IPS-NIHi11 (cell line): ENCODE measurements at places on chromosomes 1 and 21.

GRCh38 chr1:54361342-54361741 is 44.9 kb downstream of the SSBP3 start:
- no peak for DNase-seq

DNA sequence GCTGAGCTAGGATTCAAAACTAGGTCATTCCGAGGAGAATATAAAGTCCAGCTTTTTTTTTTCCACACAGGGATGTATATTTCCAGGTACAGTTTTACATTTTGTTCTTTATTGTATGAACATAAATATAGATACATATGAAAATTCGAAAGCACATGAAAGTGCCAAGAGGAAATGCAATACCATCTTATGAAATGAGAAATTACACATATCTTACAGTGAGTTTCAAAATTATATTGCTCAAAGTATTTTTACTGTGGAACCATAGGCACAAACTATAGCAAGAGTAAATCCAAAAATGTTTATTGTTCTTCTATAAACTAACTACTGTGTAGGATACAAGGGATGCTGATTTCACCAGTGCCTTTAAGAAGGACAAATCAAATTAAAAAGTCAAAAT is 39.0 kb downstream of the PTPRC start:
- no peak for DNase-seq

- no peak for DNase-seq
These were observed 30.7 kb downstream of the ZBTB17 start for GRCh38 chr1:15945011-15945831.

DNA sequence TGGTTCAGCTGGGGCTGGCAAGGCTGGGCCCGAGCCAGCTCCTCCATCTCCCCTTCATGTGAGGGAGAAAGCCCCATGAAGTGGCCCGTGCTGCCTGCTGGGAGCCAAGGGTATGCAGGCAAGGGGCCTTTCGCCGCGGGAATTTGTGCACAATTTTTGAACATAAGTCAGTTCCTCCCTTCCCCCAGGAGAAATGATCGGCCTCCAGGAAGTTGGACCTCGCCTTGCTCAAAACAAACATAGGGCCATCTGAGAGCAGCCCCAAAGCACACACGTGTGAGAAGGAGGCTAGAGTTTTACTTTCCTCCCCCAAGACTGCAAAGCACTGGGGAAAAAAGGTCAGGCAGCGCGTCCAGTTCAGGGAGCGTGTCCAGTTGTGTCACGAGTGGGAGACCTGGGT is 64.7 kb downstream of the PRDM16 start:
- DNase-seq = no peak

DNA sequence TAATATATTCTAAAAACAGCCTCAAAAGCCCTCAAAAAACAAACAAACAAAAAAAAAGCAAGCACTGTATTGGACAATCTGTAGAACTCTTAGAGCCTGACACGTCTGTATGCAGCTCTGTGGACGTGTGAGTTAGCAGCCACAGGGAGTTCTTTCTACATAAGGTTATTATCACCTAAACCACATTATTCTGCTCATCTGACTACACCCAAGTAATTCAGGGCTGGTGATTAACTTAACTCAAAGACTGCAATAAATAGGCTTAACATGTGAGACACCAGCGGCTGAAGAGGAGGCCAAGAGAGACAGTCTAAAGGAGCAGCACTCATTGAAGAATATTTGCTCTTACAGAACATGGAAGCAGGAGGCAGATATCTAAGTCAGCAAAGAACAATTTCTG is 316.0 kb downstream of the VAV3 start:
- no peak for DNase-seq

GRCh38 chr1:54081306-54082270 is 28.2 kb downstream of the TCEANC2 start:
- peak; percentile 89 for DNase-seq

- no peak for DNase-seq
These were observed 721 bp downstream of the C1orf54 start for GRCh38 chr1:150273311-150273710.

GRCh38 chr1:230682274-230682673 is 31.6 kb downstream of the AGT start:
- no peak for DNase-seq

- DNase-seq = no peak
These were observed 123.6 kb downstream of the ELAVL4 start for GRCh38 chr1:50232336-50232735.

GRCh38 chr1:201741763-201742342 is 87.1 kb upstream of the IPO9 start:
- no peak for DNase-seq

DNA sequence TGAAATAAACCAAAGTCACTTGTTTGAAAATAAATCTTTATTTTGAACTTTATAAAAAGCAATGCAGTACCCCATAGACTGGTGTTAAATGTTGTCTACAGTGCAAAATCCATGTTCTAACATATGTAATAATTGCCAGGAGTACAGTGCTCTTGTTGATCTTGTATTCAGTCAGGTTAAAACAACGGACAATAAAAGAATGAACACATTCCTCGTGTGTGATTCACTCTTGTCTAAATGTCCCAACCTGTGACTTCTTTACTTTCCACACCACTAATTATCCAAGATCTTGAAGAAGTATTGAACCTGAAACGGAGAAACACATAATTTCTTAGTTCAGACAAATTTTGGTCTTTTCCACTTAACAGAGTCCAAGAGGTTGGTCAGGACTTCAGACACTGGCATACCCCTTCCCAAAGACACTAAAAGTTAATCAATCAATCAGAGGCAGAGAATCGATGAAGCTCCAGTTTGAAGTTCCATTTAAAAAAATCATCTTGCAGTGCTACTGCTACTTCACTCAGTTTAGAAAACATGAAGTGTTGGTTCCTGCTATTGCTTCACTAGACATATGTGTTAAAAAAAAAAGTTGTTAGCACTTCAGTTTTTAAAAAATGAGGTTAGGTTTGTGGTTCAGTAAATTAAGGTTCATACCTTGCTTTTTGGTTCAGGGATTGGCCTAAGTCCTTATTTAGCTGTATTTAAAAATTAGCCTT is 26.2 kb downstream of the ATP1B1 start:
- no peak for DNase-seq

GRCh38 chr1:228351850-228352249 is 54.8 kb downstream of the TRIM11 start:
- DNase-seq = no peak

DNA sequence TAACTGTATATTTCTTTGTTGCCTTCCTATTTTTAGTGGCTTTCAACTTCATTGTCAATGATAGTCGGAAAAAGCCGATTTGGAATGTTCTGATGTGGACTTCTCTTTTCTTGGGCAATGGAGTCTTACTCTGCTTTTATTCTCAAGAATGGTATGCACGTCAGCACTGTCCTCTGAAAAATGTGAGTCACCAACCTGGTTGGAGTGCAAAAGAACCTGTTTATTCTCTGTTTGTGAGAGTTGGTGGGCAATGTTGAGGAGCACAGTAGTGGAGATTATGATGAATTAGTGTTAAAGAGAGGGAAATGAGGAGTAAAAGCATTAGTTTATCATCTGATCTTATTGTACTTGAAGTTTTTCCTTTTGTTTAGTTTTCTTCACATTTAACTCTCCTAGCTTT is 14.5 kb upstream of the AXDND1 start:
- no peak for DNase-seq

DNA sequence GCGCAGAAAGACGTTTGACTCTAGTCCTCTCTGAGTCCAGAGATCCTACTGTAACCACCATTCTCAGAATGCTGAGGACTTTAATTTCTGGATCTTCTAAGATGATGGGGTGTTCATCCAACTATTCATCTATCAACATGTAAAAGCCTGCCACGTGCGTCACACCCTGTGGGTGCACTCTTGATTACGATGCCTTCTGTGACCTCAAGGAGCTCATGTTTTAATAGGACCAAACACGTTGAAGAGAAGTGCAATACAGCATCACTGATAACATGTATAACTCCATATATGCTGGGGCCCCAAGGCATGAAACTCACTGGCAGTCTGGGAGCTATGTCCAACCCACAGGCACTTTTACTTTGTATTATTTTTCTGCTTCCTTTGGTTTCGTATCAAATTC is 19.0 kb downstream of the KIAA0040 start:
- DNase-seq = no peak

DNA sequence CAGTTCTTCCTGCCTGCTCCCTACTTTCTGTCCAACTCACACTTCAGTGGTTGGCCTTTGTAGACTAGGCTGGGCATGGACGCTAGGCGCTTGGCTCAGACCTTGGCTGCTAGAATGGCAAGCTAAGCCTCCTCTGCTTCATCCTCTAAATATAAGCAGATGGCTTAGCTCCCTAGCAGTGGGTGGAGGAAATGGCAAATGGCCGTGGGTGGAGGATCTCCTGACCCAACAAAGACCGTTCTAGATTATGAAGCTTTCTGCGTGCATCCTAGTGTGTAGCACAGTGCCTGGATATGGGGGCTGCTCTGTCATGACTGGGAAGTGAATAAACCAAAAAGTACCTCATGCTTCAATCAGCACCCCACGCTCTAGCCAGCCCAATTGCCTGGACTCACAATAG is 10.4 kb upstream of the ETV3L start:
- DNase-seq = no peak

GRCh38 chr1:83978056-83978455 is 20.9 kb downstream of the TTLL7 start:
- DNase-seq = no peak

DNA sequence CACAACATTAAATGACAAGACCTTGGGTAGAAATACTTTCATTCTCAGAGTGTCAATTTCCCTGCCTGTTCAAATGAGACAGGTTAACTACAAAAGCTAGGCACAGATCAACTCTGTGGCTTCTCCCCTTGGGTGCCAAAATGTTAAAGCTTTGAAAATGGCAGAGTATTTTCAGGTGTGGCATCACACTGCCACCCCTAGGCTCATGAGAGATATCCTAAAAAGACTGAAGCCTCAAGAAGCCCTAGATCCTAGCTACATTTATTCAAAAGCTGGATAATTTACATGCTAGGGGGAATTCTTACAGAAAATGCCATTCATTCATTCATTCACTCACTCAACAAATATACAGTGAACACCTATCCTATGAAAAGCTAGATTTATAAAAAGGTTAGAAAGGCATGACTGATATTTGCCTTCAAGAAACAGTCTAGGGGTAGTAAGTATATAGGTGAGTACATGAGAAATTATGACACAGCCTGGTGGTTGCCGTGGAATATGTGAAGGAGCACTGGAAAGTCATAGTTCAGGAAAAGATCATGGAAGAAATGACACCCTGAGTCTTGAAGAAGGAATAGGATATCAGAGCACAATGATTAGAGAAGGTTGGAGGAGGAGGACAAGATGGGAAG is 15.9 kb upstream of the RAB4A start:
- peak; percentile 50 for DNase-seq

GRCh38 chr21:44568261-44568660 is 5.3 kb upstream of the KRTAP10-4 start:
- DNase-seq = no peak

DNA sequence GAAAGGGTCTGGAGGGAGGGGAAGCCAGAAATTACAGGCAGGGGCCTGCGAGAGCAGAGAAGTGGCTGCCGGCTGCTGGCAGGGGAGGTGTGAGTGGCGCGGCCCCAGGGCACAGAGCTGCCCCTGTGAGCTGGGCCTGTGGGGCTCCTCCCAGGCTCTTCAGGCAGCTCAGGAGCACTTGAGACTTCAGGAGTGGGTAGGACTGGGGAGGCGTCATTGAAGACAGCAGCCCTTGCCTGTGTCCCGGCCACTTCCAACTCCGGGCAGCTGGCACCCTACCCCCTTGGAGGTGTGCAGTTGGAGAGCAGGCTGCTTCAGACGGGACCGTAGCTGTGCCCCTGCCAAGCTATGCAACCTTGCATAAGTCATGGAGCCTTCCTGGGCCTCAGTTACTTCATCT is 87.5 kb upstream of the ACTL8 start:
- DNase-seq = no peak

GRCh38 chr1:2070800-2071530 is 20.8 kb downstream of the PRKCZ start:
- DNase-seq = no peak

DNA sequence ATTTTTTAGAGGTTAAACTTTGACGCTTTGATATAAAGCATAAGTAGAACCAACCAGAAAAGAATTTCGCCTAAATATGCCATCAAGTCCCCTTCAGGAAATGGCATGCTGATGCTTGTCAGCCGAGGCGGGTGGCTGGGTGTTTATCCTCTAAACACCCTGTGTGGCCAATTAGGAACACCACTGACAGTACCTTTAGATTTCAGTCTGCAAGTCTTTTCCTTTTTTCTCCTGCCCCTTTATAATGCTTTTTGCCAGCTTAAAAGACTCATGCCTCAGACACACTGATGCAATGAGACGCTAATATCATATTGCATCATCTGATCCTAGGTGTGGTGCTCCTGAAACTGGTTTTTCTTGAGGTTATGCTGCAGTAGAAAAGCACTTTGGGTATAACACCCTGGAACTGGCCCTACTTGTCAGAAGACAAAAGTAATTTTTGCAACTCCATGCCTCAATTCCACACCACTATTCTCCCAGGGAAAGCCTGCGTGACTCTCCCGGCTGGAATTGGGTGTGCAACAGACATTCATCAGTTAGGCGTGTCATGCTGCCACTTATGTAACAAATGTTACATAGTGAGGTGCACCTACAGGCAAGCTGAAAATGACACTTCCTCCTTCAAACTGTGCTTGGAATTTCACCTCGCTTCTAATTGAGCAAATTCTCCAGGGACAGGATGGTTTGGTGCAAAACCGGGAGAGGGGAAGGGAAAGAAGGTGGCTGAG is 2.0 kb upstream of the RCC2 start:
- DNase-seq = no peak

GRCh38 chr1:7469255-7469938 is 301.7 kb upstream of the VAMP3 start:
- DNase-seq = no peak

DNA sequence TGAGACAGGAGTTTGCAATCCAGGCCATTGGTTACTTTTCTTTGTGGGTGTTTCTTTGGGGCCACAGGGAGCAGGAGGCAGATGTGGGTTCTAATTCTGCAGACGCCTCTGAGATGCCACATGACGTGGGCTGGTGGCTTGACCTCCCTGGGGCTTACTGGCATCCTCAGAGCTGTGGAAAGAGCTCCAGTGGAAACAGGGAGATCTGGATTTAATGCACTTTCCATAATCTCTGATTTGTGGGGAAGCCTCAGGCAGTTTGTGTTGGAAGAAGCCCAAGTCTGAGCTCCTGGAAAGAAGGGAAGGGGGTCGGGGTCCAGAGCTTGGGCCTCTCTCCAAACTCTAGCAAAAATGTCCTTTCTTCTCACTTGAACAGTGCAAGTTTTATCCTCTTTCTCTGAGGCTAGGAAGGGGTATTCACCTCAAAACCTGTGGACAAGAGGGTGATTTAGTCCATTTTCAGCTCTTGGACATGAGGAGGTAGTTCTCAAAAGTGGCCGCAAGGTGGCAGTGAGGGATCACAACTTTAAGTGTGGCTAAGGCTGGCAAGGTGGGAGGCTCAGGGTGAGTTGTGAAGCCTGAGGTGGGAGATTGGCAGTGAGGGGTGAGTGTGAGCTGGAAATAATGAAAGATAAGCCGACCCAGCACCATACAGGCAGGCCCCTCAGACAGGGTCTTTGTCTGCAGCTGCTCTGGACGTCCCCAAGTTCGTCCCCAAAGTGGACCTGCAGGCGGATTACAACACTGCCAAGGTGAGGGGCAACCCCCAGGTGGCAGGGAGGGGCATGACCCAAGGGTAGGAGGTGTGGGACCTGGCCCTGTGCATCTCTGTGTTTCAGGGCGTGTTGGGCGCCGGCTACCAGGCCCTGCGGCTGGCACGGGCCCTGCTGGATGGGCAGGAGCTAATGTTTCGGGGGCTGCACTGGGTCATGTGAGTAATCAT is 9.2 kb downstream of the IKBKE start:
- peak; percentile 93 for DNase-seq
